ENCODE measurements at places on chromosomes 5 and 9.

DNA sequence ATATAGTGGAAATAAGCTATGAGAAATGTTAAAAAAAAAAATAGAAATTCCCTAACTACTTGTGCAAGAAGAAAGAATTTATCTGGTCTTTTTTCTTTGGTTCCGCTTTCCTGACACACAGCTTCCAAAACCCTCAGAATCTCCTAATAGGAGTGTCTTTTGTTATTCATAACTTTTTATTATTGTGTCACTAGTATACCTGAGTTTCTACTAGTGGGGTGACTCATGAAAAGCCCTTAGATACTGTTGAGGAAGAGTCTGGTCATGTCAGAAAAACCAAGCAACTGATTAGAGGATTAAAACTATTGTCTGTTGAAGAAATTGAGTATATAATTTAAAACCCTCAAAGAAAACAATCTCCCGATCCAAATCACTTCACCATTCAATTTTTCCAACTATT is 152.8 kb upstream of the IFNE start:
- peak; percentile 83 for DNase-seq

DNA sequence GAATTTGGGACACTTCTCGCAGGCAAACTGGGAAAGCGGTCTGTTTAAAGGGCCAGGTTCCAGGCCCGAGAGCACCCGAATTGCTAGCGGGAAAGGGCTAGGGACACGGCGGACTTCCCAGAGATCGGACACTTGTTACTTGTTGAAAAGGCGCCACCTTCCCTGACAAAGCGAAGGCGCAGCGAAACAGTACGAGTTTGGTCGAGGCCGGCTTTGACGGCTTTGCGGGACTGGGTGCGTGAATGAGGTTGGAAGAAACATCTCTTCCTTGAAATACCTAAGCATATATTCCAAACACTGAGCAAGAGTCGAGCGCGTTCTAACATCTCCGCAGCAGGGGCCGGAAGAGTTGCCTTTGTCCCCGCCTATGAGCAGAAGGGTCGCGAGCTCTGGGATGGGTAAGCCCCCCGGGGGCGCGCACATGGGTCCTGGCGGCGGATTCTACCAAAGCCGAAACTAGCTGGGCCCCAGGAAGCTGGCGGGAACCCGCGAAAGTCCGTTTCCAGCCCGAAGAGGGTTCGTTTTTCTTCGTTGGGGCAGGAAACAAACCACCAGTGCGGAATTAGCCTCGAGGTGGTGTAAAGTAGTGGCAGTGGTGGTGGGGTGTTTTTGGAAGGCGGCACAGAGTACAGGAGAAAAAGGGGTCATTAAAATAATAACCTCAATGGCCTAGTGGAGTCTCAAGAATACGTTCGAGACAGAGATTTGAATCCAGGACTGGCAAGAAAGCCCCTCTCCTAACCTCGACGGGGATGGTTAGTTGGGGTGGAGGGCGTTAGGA is 1.5 kb downstream of the GDNF start:
- no peak for DNase-seq

GRCh38 chr9:76161541-76161940 is 232.7 kb downstream of the RFK start:
- DNase-seq, result no peak

DNA sequence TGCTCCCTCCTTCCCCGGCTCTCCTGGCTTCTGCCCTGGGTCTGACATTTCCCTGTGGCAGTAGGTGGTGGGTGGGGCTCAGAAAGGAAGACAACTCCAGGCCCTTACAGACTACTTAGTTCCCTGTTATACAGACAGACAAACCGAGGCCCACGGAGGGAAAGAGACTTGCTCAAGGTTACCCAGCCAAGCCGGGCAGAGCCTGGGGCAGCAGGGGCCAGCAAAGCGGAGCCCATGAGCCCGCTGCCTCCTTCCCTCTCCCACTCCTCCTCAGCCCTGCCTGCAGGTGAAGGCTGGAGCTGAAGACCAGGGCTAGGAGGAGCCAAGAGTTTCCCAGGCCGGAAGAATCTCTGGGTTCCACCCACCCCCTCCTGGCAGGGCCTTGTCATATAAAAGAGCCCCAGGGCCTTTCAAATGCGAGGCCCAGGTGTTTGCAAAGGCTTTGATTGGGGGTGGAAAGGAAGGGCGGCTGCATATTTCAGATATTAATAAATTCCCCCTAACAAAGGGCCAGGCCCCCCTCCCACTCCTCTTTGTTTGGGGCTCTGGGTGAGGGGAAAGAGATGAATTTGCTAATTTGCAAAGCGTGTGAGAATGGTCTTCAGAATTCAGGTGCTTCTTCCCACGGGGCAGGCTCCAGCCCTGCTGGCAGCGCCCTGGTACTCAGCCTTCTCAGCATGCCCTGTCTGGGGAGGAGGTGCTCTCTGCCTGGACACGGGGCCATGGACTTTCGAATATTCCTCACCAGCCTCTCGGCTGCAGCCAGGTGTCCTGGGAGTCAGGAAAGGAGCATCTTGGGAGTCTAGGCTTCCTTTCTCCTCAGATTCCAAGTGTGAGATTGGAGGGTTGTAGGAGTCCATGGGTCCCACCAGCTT is 21.5 kb downstream of the SLC6A7 start:
- peak; percentile 39 for DNase-seq

GRCh38 chr5:138661291-138661960 is 86.2 kb upstream of the HSPA9 start:
- DNase-seq, result no peak

DNA sequence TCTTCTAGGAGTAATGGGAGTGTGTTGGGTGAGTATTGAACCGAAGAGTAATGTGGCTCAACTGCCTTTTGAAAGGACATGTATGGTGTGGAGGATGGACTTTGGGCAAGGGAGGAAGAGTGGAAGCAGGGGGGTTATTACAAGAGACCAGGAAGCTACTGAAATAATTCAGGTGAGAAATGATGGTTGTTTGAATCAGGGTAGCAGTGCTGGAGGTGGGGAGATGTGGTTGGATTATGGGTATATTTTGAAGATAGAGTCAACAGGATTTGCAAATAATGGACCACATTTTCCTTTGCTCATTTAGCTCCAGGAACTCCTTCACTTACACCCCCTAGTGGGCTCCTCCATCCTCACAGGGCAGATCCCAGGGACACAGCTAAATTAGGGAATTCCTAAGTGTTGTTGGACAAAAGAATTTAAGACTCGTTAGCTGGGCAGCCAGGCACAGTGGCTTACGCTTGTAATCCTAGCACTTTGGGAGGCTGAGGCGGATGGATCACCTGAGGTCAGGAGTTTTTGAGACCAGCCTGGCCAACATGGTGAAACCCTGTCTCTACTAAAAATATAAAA is 1.2 kb upstream of the SLC4A9 start:
- peak; percentile 50 for DNase-seq

DNA sequence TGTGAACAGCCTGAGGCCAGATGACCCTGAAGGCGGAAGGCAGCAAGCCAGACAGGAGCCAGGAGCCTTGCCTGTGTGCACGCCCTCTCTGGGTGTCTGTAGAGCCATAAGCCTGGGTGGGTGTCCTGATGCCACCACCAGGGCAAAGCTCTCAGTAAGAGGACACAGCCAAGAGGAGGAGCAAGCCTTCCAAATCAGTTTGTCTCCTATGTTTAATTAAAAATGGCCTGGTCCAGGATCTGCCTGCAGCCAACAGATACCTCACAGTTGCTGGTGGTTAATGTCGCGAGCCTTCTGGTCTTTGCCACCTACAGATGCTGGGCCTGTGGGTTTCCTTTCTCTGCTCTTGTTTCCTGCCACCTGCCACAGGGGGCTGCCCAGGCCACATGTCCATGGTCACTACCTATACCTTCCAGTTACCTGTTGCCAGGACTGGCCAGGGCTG is 56.9 kb downstream of the SYK start:
- DNase-seq, result no peak

DNA sequence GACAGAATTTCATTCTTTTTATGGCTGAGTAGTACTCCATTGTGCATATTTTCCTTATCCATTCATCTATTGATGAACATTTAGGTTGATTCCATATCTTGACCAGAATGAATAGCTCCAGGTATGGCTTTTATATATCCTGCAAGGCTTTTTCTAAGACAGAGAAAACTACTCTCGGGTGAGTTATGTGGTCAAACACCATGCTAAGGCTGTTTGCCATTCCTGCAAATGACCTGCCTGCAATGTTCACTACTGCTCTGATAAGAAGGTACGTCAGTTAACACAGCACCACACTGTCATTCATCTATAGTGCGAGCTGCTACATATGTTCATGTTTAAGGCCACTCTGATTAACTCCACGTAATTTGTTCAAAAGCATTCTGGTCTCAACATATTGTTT is 256.8 kb upstream of the RGMB start:
- no peak for DNase-seq

GRCh38 chr9:91315191-91315590 is 46.5 kb downstream of the AUH start:
- peak; percentile 27 for DNase-seq

GRCh38 chr5:168114444-168115017 is 176.9 kb upstream of the WWC1 start:
- peak; percentile 72 for DNase-seq

DNA sequence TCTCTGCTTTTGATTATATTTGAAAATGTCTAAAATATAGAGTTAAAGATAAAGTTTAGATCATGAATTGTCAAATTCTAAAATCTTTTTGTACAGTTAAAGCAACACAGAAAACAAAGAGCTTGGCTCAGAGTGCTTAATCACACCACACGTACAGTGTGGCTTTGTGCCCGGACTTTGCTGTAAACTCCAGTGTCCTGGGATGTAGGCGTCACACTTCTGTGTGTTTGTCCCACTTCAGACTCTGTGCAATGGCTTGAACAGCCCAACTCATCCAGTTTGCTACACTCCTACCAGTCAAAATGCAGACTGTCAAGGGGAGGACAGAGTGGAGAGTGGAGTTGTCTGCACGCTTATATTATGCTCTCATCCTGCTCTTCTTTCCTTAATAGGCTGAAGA is 45.3 kb downstream of the SMARCA2 start:
- no peak for DNase-seq

DNA sequence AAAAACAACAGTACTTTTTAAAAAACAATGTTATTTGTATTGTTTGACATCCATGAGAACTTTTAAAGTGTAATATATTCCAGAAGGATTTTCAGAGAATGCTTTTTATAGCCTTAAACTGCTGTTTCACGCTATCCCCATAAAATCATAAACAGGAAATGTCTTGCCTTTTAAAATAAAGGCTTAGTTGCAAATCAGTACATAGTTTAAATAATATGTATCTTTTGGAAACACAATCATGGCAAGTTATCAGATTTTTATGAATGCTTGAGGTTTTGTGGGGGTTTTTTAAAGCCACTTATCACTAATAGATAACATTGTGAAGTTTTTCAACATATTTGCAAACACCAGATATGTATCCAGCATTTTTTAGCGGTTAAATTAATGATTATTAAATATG is 37.2 kb upstream of the F2RL2 start:
- no peak for DNase-seq

- no peak for DNase-seq
Measured at GRCh38 chr9:120484162-120484561, 95.8 kb downstream of the CDK5RAP2 start.
